ENCODE measurements at places on chromosomes 7 and 10. TPM values are rescaled to one million over a fixed set of nuclear protein-coding genes. Genes with fewer than 3 reads are reported as not detected.

The ERV3-1 gene
- total RNA-seq = 16.7 TPM

The PRLHR gene
- not detected for total RNA-seq

The GHRHR gene
- not detected for total RNA-seq

The TMEM176A gene
- total RNA-seq = not detected

The GRID2IP gene
- total RNA-seq = 0.15 TPM

DNA sequence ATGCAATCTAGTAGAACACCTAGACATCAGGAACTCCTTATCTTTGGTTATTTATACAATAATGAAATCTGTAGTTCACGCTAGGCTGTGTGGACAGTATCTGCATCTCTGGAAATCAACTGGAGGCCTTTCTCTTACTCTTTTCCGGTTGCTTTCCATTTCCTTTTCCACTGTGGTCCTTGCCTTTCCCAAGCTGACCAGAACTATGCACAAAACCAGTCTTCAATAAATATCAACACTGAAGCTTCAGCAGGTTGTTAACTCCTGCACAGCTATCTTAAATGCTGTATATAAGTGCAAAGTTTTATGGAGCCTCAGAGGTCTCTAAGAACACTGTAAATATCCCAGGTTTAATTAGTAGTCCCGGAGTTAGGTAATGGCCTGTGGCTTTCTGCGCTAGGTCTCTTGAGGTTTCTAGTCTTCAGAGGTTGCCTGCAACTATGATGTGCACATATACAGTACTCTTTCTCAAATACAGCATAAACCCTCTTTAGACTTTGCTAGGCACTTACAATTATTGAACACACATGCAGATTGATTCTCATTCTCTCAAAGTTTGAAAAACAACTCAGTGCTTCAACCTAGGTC, 2.4 kb downstream of the KLLN start:
- no peaks in the 10 kb centered on the region for H3K36me3 ChIP-seq
- DNase-seq = no peak
- peak overlapping the region; percentile 93 for H3K4me3 ChIP-seq
- peaks cover 33% of the 10 kb centered on the region for H3K4me1 ChIP-seq
- no peaks in the 10 kb centered on the region for H3K27me3 ChIP-seq
- peak overlapping the region; percentile 90 for H3K27ac ChIP-seq

DNA sequence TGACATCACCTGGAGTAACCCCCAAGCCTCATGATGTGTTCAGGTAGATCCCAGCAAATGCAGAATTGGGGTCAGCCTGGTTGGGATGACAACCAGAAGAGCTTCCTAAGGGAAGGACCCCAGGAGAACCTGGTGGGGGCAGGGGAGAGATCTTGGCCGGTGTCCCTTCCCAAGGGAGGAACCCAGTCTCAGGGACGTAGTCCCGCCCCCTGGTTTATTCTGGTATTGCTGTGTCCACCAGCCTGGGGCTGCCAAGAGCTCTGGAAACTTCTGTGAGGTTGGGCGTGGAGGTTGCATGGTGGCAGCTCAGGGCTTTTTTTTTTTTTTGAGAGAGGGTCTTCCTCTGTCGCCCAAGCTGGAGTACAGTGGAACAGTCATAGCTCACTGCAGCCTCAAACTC, 19.4 kb downstream of the GTF2IRD1 start:
- no peak overlapping the region for H3K4me3 ChIP-seq
- no peaks in the 10 kb centered on the region for H3K36me3 ChIP-seq
- H3K27ac ChIP-seq = no peak overlapping the region
- no peak for DNase-seq
- H3K4me1 ChIP-seq = no peaks in the 10 kb centered on the region
- no peaks in the 10 kb centered on the region for H3K27me3 ChIP-seq

The SPDYE2 gene
- total RNA-seq = 0.39 TPM

The TMEM229A gene
- not detected for total RNA-seq

All from CD4-positive, CD25-positive, alpha-beta regulatory T cell (primary cell).